NB4 (cell line): ENCODE measurements at places on chromosomes 7 and 10.

GRCh38 chr7:96827701-96828100 lies 118.1 kb upstream of the SEM1 start:
- no peak for DNase-seq

DNA sequence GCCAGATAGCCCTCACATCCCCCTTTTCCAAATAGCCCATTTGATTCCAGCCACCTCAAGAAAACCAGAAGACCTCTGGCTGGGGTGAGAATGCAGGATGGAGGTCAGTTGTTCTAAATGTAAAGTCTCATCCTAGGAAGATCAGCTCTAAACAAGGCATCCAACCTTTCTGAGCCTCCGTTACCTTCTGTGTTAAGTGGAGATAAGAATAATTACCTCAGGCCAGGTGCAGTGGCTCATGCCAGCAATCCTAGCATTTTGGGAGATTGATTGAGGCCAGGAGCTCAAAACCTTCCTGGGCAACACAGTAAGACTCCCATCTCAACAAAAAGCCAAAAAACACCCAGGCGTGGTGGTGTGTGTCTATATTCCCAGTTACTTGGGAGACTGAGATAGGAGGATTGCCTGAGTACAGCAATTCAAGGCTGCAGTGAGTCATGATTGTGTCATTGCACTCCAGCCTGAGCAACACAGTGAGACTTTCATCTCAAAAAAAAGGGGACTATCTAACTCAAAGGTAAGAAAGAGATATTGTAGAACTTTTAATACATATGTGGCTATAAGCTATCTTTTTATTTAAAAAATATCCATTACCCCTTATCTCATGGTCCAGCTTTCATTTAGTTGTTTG lies 43.5 kb downstream of the PRTFDC1 start:
- peak; percentile 45 for DNase-seq

DNA sequence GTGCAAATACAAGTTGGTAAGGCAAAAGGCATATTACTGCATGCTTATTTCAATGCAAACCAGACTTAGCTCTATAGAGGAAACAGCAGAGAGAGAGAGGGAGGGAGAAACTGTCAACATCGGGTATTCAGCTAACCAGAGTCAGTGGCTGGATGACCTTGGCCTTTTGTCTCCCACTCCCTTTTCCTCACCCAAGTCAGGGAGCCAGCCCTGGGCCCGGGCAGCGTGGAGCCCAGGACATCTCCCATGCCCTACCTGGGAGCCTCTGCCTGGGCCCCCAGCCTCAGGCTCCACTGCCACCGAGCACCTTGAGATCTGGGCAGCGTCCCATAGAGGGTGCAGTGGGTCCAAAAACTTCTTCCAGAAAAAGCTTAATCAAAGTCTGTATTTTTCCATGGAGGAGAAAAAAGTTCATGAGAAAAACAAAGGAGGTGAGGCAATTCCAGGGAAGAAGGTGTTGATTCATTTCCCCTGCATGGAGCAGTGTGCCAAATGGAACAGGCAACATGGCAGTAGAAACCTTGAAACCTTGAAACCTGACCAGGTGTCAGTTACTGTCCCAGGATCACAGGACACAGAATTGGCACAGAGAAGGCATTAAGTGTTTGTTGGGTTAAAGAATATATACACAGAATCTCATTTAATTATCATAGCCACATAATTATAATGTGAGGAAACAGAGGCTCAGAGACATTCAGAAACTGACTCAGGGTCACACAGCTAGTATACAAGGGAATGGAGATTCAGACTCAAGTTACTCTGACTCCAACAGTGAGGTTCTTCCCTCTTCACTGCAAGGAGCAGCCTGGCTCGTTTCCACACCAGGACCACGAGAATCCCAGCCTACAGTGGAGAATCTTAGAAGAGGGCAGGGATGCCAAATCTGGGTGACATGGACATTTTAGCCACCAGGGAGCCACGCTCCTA lies 5.8 kb upstream of the NCOA4 start:
- no peak for DNase-seq

DNA sequence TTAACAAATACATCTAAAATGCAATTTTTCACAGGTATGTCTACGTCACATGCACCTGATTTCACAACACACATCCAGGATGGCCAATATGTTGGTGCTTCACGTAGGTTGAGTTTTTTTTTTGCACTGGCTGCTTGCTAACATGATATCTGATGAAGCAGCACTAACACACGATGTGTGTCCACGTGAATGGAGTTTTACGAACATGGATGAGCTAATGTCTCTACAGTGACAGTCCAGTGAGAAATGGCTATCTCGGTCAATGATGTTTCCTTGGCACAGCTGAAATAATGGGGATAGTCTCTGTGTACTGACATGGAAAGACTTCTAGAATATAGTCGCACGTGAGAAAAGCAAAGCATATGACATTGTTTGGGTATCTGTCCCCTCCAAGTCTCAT lies 563.9 kb upstream of the ADARB2 start:
- no peak for DNase-seq

GRCh38 chr10:405648-406047 lies 270.4 kb downstream of the ZMYND11 start:
- no peak for DNase-seq

DNA sequence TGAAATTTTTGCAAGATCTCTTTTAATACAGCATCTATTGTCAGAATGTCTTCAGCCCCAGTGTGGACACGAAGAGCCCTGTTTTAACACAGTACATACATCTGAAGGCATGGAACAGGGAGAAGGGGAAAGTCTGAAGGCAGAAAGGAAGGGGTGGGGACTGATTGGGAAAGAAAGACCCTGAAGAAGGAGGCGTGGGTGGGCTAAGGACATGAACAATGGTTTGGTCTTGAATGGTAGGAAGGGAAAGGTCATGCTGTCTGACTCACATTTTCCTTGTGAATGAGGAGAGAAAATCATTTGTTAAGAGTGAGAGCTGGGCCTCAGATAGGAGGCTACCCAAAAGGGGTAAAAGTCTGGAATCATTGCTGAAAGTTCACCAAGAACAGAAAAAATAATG lies 297.1 kb downstream of the GALNT17 start:
- no peak for DNase-seq

GRCh38 chr7:66237906-66238772 lies 33.0 kb downstream of the TPST1 start:
- no peak for DNase-seq

DNA sequence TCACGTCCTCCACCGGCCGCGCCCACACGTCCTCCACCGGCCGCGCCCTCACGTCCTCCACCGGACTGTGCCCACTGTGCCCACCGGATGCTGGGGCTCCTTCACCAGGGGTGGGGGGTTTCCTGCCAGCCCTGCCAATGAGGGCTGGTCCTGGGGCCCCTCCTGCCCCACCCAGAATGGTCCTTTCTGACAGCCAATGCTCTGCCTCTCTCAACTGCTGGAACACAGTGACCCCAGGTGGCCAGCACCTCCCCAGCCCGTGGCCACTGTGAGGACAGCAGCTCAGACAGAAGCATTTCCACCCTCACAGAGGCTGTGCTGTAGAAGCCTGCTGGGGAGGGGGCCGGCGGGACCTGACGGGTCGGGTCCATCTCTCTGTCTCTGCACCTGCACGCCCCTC lies 90.1 kb upstream of the DNAAF5 start:
- peak; percentile 83 for DNase-seq

GRCh38 chr7:66043681-66044497 lies 31.7 kb upstream of the ASL start:
- peak; percentile 24 for DNase-seq

- DNase-seq = peak; percentile 84
These were observed at the start of gene SMURF1 for GRCh38 chr7:99143853-99144672. SMURF1 (minus strand) TSS chr7:99144108; CDS start chr7:99143780, 328 bp downstream.

DNA sequence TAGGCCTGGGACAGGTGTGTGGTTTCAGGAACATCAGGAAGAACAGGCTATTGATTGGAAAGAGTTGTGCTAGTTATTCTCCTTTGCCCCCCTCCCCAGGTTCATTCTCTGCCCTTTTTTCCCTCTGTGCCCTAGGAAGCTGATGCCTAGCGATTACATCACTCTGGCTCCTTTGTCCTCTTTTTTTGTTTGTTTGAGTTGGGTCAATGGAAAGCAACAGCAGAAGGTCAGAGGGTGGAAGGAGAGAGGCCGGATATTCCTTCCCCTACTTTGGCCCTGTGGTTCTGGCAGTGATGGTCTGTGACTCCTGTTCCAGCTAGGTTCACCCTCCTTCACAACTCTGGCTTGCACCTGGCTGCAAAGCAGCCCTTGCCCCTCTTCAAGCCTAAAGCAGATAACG lies 18.9 kb downstream of the LOXL4 start:
- no peak for DNase-seq

- no peak for DNase-seq
These were observed at the start of gene NEURL1 for GRCh38 chr10:103493362-103493915. NEURL1 (plus strand) TSS chr10:103493705; CDS start chr10:103494388, 683 bp downstream.

GRCh38 chr10:661597-662222 lies 27.8 kb downstream of the DIP2C start:
- no peak for DNase-seq

DNA sequence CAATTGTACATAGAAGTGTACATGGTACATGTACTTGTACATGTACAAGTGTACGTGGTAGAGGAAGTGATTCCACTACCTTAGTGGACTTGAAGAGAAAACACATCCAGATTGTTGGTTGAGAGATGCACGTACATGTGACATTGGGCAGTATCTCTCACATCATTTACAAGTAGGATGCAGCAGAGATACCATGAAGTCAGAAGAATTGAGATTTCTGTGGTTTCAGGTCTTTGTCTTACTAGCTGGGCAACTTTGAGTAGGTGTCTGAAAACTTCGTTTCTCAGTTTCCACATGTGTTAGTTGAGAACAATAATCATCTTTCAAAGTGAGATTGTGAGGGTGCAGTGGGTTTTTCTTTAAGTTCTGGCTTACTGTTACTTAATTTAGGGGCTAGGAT lies 21.5 kb downstream of the CLDN12 start:
- DNase-seq = no peak

DNA sequence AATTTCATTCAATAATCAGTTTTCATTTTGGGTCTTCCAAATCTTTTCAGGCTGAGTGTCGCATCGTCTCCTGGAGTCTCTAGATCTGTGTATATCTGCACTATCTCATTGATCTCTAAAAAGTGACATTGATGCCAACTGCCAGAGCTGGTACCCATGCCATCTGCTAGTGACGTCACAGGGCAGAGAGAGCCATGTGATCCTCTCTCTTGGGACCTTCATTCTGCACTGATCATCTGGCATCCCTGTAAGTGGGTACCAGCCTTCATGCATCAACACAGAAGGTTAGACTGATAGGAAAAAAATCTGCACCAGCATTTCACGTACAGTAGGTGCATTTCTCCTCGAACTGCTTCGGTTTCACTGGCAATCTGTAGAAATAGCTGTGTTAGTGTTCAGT lies at the start of gene NEUROD6:
NEUROD6 (minus strand) TSS at position 124 of the 400 bp plus-strand sequence. CDS start 1,458 bp downstream, outside the sequence.
- DNase-seq = no peak

DNA sequence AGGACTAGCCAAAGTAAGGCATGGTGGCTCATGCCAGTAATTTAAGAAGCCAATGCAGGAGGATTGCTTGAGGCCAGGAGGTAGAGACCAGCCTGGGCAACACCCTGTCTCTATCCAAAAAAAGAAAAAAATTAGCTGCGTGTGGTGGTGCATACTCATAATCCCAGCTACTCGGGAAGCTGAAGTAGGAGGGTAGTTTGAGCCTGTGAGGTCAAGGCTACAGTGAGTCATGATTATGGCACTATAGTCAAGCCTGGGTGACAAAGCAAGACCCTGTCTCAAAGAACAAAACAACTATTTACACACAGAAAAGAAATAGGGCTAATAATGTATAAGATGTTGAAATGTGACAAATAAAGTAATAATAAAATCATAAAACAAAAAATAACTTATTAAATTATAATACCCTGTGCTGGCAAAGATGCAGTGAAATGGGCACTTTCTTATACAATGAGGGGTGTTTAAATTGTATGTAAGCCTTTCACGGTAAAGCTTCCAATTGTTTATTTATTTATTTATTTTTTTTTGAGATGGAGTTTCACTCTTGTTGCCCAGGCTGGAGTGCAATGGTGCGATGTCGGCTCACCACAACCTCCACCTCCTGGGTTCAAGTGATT lies 175.2 kb downstream of the TPST1 start:
- DNase-seq = peak; percentile 49

- no peak for DNase-seq
These were observed 27.3 kb downstream of the NAPEPLD start for GRCh38 chr7:103121641-103122040.

DNA sequence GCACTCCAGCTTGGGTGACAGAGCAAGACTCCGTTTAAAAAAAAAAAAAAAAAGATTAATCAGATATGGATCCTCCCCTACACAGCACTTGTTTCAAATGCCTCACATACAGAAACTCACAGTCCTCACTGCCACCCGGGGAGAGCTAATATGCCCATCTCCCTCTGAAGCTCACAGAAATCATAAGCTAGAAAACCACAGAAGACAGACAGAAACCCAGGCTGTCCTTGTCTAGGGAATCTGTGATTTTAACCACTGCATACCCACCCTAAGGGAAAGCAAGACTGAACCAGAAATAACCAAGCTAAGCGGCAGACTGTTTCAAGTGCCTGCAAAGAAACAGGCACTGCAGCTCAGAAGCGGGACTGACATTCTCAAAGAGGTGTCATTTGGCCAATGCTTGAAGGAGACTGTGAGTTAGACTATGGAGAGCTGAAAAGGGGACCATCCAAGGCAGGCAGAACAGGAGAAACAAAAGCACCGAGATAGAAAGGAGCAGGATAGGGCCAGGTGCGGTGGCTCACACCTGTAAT lies 37.6 kb downstream of the SLC37A3 start:
- DNase-seq = peak; percentile 16

- no peak for DNase-seq
These were observed 7.0 kb downstream of the NUDT5 start for GRCh38 chr10:12188656-12189055.

DNA sequence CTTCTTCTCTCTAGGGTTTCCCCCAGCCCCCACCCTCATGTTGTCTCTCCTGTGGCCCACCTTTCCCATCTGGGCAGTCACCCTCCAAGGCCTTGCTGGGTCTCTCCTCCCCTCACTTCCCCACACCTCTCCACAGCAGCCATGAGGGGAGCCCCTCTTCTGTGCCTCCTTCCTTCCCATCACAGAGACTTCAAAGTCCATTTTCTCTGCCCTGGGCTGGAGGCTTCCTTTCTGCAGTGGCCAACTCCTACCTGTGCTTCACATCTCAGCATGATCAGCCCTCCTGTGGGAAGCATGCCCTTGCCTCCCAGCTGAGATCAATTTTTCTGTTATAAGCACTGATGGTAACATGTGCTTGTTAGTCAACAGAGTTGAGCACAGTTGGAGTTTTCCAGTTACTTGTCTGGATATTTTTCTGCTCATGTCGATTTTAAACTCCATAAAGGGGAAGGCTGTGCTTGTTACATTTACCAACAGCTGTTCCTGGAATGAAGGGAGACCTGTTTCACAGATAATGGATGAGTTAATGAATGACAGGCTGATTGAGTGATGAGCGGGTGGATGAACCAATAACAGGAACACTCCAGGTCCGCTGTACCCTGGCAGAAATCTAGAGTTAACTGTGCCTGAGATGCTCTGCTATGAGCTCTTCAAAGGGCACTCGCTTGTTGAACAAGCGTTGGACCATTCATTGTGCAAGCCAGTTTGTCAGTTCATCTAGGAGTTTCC lies 71.4 kb upstream of the PRSS58 start:
- no peak for DNase-seq

GRCh38 chr7:135747366-135747765 lies 1.2 kb downstream of the FAM180A start:
- no peak for DNase-seq
